ENCODE measurements at places on chromosomes 2 and 18.
A peak's percentile ranks its signal among the peaks of the same experiment; 100 is the strongest.

DNA sequence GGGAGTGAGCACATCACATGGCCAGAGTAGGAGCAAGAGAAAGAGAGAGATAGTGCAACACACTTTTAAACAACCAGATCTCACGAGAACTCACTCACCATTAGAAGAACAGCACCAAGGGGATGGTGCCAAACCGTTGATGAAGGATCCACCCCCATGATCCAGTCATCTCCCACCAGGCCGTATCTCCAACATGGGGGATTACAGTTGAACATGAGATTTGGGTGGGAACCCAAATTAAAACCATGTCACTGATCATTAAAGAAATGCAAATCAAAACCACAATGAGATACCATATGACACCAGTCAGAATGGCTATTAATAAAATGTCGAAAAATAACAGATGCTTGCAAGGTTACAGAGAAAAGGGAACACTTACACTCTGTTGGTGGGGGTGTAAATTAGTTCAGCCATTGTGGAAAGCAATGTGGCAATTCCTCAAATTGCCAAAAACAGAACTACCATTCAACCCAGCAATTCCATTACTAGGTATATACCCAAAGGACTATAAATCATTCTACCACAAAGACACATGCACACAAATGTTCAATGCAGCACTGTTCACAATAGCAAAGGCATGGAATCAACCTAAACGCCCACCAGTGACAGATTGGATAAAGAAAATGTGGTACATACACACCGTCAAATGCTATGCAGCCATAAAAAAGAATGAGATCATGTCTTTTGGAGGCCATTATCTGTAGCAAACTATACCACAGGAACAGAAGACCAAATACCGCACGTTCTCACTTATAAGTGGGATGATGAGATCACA lies 137.1 kb downstream of the COL6A3 start:
- no peak for DNase-seq

DNA sequence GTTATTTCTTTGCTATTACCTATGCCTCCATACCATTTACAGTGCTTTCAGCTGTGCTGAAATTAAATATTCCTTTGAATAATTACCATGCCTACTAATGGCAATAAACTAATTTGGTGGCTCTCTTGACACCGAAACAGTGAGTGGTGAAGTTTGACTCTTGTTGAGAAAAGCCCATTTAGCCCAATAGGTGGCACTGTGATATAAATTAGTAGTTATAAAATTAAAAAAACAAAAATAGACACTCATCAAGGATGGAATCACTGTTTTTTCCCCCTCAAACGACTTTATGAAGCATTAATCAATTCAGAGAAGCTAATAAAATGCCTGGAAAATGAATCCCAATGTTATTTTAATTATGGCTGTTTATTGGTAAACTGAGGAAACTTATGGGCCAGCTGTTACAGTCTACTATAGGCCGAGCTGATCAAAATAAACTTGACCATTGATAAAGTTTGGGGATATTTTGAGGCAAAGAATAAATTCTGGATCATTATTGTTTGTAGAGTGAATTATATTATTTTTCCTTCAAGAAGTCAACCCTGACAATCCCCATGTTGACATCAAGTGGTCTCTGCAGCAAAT lies 339.6 kb downstream of the TRIB2 start:
- no peak for DNase-seq

GRCh38 chr2:188765522-188766470 lies 208.4 kb upstream of the COL3A1 start:
- peak; percentile 13 for DNase-seq

DNA sequence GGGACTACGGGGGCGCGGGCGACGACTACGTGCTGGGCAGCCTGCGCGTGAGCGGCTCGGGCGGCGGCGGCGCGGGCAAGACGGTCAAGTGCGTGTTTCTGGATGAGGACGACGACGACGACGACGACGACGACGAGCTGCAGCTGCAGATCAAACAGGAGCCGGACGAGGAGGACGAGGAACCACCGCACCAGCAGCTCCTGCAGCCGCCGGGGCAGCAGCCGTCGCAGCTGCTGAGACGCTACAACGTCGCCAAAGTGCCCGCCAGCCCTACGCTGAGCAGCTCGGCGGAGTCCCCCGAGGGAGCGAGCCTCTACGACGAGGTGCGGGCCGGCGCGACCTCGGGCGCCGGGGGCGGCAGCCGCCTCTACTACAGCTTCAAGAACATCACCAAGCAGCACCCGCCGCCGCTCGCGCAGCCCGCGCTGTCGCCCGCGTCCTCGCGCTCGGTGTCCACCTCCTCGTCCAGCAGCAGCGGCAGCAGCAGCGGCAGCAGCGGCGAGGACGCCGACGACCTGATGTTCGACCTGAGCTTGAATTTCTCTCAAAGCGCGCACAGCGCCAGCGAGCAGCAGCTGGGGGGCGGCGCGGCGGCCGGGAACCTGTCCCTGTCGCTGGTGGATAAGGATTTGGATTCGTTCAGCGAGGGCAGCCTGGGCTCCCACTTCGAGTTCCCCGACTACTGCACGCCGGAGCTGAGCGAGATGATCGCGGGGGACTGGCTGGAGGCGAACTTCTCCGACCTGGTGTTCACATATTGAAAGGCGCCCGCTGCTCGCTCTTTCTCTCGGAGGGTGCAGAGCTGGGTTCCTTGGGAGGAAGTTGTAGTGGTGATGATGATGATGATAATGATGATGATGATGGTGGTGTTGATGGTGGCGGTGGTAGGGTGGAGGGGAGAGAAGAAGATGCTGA lies 1.4 kb downstream of the SOX11 start:
- DNase-seq = no peak

GRCh38 chr2:164589522-164589921 lies 31.8 kb downstream of the GRB14 start:
- DNase-seq = no peak

DNA sequence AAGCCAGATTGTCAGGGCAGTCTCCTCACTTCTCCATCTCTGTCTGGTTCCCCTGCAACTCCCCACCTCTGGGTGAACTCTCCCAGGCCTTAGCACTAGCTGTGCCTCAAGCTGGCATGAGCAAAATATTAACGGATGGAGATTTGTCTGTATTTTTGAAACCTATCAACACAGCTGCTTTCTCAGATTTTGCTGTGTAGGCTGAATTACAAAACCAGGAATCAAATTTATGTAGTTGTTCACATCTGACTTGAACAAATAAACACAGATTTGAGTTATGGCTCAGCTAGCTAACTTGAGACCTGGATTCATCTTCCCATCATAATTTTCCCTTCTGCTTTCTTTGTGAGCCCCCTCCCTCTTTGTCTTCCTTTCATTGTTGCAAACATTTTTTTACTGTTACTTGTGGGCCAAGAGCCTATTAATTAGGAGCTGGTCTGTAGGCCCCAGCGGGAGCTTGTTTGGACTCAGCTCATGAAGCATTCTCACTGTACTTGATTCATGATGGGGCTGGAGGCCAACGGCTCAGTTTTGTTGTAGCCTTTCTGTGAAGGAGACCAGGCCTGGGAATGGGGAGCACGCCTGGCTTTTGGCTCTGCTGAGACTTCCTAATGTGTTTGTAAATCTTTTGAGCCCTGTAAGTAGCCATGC lies 164.1 kb upstream of the GATA6 start:
- no peak for DNase-seq

GRCh38 chr2:175282300-175282699 lies 100.8 kb upstream of the ATP5MC3 start:
- DNase-seq = peak; percentile 90

DNA sequence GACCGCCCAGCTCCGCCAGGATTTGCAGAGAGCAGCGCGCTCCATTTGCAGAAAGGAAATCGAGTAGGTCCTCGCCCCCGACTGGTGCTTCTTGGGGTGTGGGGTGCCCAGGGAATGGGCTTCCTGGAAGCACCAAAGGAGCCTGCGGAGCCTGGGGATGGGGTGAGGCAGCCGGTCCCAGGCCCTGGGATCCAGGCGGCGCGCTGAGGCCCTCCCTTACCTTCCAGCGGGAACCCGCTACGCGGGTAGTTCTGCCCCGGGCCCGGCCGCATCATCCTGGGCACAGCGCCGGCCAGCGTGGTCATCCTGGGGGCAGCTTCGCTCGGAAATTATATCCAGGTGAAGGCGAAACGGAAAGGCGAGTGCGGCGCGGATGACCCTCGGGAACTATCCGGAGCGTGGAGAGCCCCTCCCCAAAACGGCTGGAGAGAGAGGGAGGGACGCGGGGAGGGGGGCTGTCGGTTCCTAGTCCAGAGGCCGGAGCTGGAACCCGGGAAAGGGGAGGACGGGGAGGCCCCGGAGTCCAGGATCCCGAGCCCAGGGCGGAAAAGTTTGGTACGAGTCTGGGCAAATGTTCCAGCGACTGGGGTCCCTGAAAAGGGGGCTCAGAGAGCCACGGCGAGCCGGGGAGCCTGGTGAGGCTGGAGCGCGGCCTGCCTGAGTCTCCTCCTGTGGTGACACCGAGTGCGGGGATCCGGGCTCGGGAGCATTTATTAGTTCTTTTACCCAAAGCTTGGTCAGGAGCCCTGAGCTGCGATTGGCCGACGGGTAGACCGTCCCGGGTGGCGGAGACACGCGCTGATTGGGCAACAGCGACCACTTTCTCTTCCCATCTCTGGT lies at the start of gene PAX3:
PAX3 (minus strand) TSS at position 688 of the 840 bp plus-strand sequence; CDS start at position 305, 383 bp downstream.
- DNase-seq = no peak

- no peak for DNase-seq
Measured at GRCh38 chr18:69617888-69618287, 217.2 kb downstream of the DOK6 start.
